ENCODE measurements at places on chromosomes 12 and 14. TPM values are rescaled to one million over a fixed set of nuclear protein-coding genes. Genes with fewer than 3 reads are reported as not detected.

DEGS2 gene
- total RNA-seq: 0.61 TPM

JAG2 gene
- total RNA-seq: 6.2 TPM

MIPOL1 gene
- 23.9 TPM for total RNA-seq

HSPB8 gene
- 11.7 TPM for total RNA-seq

DNA sequence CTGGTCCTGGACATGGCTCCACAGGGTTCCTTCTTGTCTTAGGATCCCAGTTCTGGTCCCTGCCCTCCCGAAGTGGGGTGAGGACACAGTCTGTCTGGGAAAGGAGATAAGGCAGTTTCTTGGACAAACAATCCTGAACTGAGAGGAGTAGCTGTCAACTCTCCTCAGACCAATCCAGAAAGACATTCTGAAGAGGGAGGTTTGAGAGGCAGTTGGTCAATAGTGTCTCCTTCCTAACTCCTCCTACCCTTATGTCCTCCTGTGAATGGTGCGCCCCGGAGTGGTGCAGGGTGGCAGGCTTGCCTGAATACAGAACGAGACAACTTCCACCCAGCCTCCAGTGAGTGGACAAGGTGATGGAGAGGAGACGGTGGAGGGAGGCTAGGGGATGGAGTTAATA lies 15.4 kb upstream of the ASIC1 start:
- H3K4me3 ChIP-seq: no peak overlapping the region
- no peaks in the 10 kb centered on the region for H3K4me1 ChIP-seq
- H3K27me3 ChIP-seq: no peaks in the 10 kb centered on the region
- no peak for DNase-seq

DNA sequence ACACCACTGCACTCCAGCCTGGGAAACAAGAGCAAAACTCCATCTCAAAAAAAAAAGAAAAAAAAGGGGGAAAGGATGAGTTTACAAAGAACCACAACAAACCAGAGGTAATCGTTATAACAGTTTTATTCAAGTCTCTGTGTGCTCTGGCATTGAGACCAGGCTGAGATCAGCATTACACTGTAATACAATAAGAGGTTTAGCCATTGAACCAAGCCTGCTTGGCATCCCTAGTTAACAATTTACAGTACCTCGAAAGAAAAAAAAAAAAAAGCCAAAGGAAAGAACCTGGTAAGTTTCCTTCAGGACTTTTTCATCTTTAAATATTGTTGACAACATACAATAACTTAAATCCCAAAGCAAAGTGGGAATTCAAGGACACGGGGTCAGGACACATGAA lies 80.7 kb downstream of the TTC9 start:
- no peaks in the 10 kb centered on the region for H3K36me3 ChIP-seq
- no peak overlapping the region for H3K4me3 ChIP-seq
- no peaks in the 10 kb centered on the region for H3K27me3 ChIP-seq

- H3K27me3 ChIP-seq: no peaks in the 10 kb centered on the region
- no peaks in the 10 kb centered on the region for H3K36me3 ChIP-seq
- no peak overlapping the region for H3K4me3 ChIP-seq
- peaks cover 5% of the 10 kb centered on the region for H3K4me1 ChIP-seq
Measured at GRCh38 chr12:108712165-108712924, 19.0 kb downstream of the CORO1C start.

DNA sequence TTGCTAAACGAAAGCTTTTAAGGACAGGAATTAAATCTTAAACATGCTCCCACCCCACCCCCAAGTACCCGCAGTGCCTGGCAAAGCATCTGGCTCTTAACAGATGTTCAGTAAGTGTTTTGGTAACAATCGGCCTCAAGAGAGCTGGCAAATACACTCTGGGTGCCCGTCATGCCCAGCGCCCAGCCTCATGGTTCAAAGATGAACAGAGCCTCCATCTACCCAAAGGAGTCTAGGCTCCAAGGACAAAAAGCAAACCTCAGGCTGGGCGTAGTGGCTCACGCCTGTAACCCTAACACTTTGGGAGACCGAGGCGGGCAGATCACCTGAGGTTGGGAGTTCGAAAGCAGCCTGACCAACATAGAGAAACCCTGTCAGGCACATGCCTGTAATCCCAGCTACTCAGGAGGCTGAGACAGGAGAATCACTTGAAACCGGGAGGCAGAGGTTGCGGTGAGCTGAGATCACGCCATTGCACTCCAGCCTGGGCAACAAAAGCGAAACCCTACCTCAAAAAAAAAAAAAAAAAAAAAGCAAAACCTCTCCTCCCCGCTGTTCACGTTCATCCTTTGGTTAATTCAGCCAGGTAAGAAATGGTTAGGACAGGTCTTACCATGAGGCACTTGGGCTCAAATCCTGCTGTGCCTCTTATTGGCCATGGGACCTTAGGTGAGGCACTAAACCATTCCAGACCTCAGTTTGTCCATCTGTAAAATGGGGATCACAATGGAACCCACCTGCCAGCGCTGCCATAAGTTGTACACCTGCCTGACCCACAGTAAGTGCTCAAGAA lies 151.3 kb downstream of the BCL11B start:
- no peaks in the 10 kb centered on the region for H3K36me3 ChIP-seq
- DNase-seq: peak; percentile 22
- no peak overlapping the region for H3K4me3 ChIP-seq
- H3K4me1 ChIP-seq: no peaks in the 10 kb centered on the region
- H3K27ac ChIP-seq: no peak overlapping the region
- no peaks in the 10 kb centered on the region for H3K27me3 ChIP-seq

Data from H1 (cell line).